ENCODE measurements at places on chromosomes 7 and 10.
A peak's percentile ranks its signal among the peaks of the same experiment; 100 is the strongest.

GRCh38 chr7:2702594-2702957, 14.6 kb downstream of the AMZ1 start:
- DNase-seq, result no peak

DNA sequence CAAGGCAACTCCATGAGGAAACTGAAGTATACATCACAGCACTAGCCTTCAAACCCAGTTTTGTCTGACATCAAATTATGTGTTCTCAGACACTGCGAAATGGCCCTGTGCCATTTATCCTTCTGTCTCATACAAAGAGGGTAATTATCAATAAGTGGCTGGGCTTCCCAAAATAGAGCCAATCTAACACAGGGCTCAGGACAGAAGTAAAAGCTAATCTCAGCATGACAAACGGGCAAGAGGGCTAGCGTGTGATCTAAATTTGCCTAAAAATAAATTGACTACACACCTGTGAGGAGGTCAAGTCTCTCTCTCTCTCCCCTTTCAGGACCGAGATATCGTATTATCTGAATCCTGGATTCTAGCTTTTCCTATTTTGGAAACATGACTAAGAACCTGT, 67.2 kb downstream of the DGKB start:
- DNase-seq, result no peak

DNA sequence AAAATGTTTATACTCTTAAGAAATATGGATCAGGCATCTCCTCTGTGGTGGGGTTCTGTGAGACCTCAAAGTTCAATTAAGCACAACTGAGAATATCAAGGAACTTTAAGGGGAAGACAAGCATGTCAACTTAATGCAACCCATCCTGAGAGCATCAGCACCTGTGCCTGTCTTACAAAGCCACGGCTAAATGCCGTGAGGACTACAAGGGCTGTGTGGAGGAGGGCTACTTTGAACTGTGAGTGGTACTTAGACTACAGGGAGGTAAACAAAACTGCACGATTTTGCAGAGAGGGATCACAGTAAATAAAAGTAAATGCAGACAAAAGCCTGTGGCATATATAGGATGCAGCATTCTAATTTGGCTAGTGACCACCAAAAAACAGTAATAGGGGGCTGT, 139.1 kb downstream of the ATE1 start:
- no peak for DNase-seq

GRCh38 chr10:110510086-110510485, 12.4 kb downstream of the DUSP5 start:
- DNase-seq, result no peak

DNA sequence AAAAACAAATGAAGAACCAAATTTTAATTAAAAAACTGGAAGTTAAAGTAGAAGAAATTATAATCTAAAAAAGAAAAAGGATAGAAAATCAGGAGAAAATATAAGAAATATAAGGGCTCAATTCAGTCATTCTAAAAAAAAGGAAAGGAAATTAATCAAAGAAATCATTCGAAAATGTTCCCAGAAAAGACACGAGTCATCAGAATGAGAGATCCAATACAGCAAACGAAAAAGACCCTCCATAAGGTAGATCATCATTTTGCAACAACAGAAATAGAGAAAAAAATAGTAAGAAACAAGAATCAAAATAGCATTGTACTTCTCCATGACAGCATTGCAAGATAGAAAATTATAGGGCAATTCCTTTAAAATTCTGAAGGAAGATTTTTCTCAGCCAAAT, 22.5 kb upstream of the DGKI start:
- no peak for DNase-seq

DNA sequence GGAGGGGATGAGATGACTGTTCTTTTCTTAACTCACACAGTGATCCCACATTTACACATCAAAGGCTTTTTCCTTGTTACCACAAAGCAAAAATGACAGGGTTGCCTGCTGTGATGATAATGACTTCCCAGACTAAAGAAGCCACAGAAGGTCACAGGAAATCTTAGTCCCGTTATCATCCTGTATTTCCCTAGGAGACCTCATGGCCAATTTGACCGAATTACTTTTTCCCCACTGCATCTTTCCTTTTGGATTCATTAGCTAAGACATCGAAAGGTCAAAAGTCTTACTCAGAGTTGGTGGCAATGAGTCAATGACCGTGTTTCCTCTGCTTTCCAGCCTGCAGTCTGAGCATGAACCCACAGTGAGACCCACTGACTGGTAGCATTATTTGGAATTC, 130.1 kb upstream of the INHBA start:
- no peak for DNase-seq

DNA sequence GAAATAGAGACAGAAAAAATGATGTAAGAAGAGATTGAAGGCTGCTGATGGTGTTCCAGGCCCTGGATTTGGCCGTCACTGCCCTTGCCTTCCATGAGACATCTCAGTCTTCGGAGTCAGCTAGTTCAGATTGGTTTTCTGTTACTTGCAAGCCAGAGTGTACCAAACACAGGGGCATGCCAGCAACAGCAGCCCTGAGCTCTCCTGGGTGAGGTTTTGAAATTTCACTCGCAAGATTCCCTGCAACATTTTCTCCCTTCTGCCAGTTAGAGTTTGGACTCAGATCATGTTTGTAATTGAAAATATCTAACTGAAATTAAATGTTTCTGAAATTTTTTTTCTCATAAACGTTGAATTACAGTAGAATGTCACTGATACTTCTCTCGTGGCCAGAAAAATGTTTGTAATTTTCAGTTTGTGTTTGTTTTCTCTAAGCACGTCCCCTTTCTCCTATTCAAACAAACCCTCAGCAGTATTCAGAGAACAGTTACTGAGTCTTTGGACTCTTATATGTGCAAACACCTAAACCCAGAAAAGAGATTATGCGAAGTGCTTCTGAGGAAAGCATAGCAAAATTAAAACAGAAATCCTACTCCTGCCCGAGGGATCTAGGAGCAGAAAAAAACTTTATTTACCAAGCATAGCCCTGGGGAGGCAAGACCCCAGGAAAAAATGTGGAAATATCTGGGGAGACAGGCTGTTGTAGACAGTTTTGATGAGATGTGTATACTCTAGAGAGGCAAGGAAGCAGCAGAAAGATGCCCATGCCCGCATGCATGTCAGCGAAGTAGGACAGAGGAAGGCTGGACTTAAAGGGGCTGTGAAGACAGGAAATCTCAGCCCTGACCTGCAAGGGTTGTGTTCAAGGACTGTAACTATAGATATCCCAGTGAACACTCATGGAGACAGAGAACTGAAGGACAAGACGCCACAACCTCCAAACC, 43.0 kb upstream of the NAMPT start:
- no peak for DNase-seq

GRCh38 chr7:95490231-95490762, 4.6 kb downstream of the ASB4 start:
- no peak for DNase-seq

GRCh38 chr7:159019111-159019510, 125.6 kb downstream of the VIPR2 start:
- peak; percentile 9 for DNase-seq

DNA sequence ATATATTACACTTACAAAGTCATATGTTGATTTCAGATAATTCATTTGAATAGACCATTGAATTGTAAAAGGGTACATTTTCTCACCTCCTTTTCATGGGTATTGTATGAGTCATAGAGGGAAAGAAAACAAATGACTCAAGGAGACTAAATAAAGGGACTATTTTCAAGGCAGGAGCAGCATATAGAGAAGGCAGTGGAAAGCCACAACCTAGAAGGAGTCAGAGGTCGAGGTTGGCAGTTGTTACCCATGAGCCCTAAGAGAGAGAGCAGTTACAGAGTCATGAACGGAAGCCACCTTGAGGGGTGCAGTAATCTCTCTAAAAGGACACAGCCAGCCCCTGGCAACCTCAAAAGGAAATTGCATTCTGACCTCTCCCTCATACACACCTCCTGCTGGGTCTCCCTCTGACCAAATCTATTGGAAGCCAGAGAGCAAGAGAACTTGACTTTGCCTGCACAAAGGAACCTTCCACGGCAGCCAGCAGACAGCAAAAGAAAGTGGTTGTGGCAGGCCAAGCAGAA, 137.9 kb downstream of the GRM8 start:
- no peak for DNase-seq

DNA sequence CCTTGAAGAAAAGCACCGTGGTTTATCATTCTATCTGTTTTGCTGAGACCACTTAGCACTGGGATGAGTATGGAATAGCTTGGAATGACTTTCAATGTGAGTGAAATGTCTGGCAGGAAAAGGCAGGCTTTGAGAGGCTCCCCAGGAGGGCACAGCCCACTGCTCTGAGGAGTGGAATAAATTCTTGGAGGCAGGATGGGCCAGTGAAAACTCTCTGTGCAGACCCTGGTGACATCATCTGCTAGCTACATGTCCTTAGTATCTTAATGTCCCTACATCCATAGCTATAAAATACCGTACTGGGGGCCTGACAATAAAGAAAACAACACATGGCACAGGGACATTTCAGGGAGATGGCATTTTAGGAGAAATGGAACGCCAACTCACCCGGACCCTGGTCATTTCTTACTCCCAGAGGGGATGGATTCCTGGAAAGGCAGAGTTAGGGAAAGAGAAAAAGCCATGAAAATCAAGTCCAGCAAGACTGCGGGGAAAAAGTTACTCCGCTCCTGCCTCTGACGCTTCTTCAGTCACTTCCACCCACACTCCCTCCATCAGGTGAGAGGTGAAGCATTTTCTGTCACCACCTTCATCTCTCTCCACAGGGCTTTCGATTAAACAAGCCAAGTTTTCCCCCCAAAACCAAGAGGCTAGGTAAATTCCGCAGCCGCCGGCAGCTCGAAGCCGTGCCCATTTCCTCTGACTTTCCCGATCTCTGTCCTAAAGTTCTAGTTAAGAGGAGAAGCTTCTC, 991 bp downstream of the ZNF239 start:
- no peak for DNase-seq

DNA sequence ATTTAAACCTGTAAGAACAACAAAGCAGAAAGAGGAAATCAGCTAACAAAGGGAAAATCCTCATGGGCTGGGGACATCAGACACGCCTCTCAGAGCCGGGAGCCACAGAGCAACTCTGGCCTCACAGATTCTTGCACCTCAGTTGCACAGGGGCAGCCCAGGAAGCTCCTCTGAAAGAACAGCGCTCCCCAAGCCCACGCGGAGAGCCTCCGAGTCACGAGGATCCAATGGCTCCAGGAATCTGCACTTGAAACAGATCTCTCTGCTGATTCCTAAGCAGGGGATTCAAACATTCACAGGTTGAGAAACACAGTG, 213.2 kb upstream of the MGMT start:
- DNase-seq, result no peak

DNA sequence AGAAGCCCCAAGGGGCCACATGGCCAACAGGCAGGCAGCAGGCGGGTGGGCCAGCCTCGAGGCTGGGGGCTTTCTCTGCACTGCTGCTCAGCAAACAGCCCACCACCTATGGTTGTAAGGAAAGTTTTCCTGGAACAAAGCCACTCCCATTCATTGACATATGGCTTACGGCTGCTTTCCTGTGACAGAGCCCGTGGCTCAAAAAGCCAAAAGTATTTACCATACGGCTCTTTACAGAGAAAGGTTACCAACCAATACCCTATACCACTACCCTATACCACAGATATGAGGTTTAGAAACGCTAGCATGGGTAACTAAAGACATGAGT, 152.7 kb downstream of the MAD1L1 start:
- no peak for DNase-seq

- no peak for DNase-seq
These were observed 71.5 kb downstream of the MAPK8 start for GRCh38 chr10:48377751-48378530.

GRCh38 chr10:86699991-86700840, 31.9 kb downstream of the LDB3 start:
- DNase-seq, result no peak

DNA sequence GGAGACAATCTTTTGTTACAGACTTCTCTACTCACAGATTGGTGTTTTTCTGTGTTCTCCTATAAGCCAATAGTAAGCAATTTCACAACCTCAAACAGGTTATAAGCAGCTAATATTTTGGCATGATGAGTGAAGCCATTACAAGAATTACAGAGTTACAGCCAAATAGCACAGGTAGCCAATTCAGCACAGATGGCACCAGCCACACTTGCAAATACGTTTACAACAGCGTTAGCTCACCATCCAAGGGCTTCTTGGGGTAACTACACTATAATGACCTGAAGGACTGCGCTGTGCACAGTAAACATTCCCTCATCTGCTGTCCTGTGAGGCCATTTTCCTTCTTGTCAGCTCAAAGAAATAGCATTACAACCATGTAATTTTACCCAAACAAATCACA, 428.6 kb downstream of the TCERG1L start:
- DNase-seq, result no peak

- no peak for DNase-seq
These were observed 24.3 kb upstream of the PDE1C start for GRCh38 chr7:32094516-32094915.

- no peak for DNase-seq
These were observed 50.7 kb upstream of the SVIL start for GRCh38 chr10:29685506-29685905.

- no peak for DNase-seq
These were observed 28.6 kb downstream of the SORBS1 start for GRCh38 chr10:95532536-95532935.

DNA sequence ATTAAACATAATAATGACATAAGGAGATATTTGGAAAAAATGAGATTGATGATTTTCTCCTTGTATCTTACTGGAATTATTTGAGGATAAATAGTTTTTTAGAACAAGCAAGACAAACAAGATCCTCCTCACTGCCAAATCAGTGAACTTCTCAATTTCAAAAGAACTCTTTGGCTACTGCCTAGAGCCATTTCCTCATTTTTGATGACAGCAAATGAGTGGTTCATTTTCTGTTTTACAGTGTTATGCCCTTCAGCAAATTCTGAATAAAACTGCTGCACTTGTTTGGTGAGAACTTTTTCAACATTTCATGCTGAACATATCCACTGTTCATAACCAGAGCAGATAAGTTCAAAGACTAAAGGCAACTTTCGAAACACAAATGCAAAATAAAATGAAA, 42.5 kb upstream of the AHR start:
- peak; percentile 39 for DNase-seq

- no peak for DNase-seq
These were observed 75.4 kb downstream of the CSTF2T start for GRCh38 chr10:51624013-51624412.

DNA sequence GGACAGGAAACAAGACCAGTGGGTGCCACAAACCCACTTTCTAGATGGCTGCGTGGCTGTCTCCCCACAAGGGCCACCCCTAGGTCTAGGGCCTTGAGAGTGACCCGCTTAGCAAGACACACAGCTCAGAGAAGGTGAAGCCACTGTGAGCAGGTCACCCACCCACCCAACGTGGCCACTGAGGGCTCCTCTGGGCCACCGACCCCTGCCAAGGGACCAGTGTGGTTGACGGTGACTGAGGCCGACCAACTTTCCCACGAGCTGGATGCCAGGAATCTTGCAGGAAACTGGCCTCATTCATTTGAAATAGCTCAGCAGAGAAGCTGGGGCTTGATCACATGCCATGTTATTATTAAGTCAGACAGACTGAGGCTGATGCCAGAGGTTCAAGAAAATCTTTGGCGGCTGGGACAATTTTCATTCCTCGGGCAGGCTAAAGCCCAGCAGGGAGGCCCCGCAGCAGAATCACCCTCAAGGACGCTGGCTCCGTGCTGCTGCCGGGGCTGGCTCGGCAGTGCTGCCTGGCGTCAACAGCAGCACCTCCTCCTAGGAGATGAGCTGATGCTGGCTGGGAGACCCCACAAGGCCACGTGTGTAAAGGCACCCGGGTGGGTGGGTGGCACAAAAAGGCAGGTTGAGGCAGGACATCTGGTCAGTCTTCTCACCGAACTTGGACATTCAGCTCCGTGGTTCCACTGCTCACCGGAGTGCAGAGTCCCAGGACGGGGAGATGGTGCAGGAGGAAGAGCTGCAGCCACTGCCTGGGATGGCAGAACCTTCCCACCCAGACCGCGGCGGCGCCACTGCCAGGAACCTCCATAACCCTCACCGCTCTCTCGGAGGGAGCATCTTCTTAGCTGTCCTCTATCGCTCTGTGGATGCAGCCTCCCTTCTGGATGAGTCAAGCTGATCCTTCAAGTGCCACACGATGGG, 57.8 kb downstream of the ZRANB1 start:
- DNase-seq, result no peak
